ENCODE measurements at places on chromosomes 1 and 21.

DNA sequence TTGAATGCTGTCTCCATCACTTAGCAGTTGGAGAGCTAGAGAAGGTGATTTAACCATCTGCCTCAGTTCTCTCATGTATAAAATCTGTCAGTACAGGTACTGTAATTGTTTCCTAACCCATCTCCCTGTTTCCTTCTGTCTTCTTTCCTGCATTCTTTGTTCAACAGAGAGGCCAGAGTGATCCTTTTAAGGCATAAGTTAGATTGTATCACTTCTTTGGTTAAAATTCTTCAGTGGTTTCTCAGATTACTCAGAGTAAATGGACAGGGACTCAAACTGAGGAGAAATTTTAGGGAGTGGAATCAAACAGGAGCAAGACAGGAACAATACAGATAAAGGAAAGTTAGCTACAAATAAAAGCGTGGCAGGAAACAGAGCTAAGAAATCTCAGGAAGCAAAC, 45.2 kb upstream of the SSX2IP start:
- no peak for DNase-seq

DNA sequence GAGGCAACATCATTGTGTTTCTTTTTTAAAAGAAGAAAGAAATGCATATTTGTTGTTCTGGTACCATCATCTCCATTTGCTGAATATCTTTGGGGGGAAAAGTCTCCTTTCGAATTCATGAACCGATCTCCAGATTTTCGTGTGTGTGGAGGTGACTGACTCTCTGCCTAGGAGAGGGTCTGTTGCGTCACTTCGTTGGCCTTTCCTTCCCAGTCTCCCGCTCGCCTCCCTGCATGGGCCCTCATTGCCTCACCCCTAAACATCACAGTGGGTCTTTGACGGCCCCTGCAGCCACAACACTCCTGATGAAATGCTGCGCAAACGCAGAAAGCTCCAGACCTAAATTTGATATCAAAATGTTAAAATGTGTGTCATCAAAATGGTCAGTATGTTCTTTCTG, 103.2 kb upstream of the RALGPS2 start:
- no peak for DNase-seq

- DNase-seq: no peak
These were observed 5.9 kb upstream of the SERINC2 start for GRCh38 chr1:31407029-31407626.

DNA sequence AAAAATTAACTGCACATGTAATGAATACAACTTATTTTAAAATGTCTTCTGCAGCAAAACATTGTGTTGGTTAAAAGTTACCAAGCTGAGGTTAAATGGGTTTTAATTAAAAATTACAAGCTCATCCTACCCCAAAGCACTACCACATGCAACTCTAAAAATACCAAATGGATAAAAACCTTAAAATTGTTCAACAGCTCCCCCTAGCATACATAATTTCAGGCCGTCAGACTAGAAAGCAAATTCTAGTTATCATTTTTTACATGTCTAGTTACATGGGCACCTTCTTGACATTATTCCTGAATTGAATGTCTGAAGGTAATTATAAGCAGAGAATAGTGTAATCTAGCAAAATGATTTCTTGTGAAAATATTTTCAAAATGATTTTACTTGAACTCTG, 176.5 kb downstream of the C1orf21 start:
- no peak for DNase-seq

GRCh38 chr1:112636597-112637253, 17.1 kb downstream of the CAPZA1 start:
- DNase-seq: no peak

- DNase-seq: no peak
These were observed 10.3 kb upstream of the SNX7 start for GRCh38 chr1:98651116-98651632.

GRCh38 chr1:34470401-34470800, 284.4 kb upstream of the GJB5 start:
- DNase-seq: no peak

DNA sequence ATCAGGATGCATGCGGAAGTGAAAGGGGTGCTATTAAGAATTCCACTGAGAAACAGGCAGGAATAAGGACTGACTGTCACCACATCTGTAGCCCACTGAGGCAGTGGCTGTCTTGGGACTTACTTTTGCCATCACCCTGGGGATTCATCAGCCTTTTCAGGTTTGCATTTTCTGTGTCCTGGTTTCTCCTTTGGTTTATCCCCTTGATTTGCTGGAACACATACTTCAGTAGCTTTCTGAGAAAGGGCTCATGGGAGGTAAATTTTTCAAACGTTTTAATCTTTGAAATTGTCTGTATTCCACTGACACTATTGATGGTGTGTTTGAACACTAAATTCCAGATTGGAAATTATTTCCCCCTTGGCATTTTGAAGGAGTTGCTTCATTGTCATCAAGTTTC, 80.2 kb upstream of the ACTRT2 start:
- DNase-seq: no peak

DNA sequence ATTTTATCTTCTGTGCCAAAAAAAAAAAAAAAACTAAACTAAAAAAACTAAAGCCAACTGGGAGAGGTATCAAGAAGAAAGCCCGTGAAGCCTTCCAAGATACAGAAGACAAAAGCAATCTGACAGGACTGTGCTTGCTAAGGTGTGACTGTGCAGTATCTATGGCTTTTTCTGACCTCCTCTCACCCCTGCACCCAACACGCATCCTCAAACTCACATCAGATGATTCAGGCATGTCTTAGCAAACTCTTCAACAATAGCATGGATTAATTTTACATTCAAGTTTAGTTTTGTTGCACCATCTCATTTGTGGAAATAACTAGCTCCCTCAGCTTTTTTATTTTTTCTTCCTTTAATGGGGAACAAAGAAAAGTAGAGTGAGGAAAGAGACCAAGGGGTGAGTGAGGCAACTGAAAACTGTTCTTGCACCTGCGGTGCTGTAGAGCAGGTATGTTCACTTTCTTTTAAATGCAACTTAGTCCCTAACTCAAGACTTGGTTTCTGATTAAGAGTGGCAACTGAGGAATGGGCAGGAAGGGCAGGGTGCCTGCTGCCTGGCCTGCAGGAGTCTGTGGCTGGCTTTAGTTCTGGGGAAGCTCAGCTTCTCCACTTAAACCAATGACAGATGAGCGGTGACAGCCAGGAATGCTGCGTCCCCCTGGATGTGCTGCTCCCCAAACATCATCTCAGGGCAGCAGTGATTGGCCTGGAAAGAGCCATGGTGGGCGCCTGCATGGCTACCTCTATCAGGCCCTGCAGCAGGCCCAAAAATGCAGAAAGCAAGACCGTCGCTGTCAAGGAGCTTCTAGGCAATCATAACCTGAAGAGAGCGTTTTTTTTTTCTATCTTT, 71.3 kb upstream of the LRRC8B start:
- no peak for DNase-seq

GRCh38 chr1:226870026-226870400, 403 bp upstream of the PSEN2 start:
- no peak for DNase-seq

- DNase-seq: peak; percentile 88
These were observed 41.2 kb downstream of the RRAGC start for GRCh38 chr1:38818175-38818976.

GRCh38 chr1:7594714-7595295, 176.3 kb upstream of the VAMP3 start:
- no peak for DNase-seq

DNA sequence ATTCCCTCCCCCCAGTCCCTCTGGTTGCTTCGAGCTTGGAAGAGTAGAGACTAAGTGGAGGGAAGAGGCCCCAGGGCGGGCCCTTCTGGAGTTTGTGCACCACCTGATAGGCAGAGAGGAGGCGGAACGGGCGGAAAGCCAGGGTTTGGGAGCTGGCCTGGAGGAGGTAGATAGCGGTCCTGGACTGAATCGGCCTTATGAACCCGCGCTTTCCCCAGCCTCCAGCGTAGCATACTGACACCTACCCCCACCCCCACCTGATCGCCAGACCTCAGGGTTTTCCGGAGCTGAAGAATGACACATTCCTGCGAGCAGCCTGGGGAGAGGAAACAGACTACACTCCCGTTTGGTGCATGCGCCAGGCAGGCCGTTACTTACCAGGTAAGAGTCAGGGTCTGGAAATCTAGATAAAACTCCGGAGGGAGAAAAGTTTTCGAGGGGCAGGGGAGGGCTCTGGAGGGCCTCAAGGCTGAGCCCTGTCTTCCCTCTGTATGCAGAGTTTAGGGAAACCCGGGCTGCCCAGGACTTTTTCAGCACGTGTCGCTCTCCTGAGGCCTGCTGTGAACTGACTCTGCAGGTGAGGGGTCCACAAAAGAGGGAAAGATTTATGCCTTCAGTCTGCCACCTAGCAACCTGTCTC, 705 bp downstream of the UROD start:
- DNase-seq: peak; percentile 78

Measured in activated CD8-positive, alpha-beta memory T cell treated with anti-CD3 and anti-CD28 coated beads, Interleukin-2, amount 50 U/mL, for 48 hours (primary cell).